ENCODE measurements at places on chromosomes 6 and 20.

GRCh38 chr6:35451354-35452182, 570 bp upstream of the FANCE start:
- DNase-seq: no peak

DNA sequence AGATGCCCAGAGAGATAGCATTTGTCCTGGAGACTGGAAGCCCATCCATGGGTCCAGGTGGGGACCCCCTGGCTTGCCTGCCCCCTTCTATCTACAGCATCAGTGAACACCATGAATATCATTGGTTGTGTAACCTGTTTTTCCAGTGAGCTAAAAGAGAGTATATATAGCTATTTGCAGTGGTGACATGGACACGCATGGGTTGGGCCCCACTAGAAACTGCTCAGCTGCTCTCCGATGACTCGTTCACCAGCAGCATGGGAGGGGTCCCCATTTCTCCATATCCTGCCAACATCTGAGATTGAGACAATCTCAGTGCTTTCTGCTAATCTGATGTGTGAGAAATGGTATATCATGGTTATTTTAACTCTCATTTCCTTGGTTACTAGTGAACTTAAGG, 4.0 kb upstream of the ZC3H12D start:
- no peak for DNase-seq

GRCh38 chr20:58871533-58872102, 19.1 kb downstream of the GNAS start:
- no peak for DNase-seq

DNA sequence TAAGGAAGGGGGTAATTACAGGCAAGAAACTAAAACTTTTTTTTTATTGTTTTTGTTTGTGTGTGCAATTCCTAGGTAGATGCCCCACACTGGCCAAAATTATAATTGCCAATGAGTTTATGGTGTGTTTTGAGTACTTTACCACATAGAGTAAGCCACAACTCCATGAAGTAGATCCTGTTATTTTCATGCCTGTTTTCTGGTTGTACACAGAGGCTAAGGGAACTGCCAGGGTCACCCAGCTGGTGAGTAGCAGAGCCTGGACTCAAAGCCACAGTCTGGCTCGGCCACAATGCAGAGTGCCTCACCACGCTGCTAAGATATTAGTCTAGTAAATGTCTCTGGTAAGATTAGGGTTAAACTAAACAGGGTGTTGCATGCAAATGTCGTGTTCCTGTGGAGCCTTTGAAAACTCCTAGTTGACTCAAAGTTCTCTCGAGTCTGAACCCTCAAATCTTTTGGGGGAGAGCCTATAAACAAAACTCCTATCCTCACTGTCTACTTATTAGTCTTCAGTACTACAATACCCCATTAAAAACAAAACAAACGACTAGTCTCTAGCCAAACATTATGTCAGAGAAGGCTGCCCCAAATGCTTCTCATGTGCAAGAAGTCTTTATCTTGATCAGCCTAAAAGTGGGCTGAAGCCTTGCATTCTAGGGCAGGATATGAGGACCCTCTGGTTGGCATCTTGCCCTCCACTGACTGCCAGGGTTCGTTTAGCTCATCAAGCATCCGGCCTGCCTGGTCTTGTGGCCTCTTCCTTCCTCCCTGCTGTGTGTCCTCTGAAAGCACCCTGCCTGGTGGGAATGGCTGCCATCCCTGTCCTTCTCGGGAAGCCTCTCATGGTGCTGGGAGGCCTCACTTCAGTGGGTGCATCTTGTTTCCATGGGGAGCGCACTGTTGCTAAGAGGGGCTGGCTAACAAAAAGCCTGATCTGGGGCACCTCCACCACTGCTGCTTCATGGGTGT, 4.2 kb downstream of the DUSP22 start:
- peak; percentile 54 for DNase-seq

DNA sequence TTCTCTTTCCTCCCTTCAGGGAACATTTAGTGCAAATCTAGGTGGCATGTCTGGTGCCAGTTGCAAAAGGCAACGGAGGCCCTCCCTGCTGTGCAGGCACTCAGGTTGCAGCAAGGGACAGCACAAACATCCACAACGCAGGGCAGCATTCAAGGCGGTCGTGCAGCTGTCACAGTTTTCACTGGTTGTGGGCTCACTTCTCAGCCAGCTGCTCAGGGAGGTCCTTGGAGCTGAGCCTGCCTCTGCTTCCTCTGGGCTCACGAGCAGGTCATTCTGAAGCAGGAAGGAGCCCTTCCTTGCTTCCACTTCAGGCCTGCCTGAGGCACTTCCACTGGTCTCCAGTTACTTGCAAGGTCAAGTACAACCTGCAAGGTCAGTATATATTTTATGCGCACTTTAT, 3.8 kb upstream of the NPEPL1 start:
- DNase-seq: peak; percentile 22

- no peak for DNase-seq
Measured at GRCh38 chr6:28125401-28125800, 992 bp downstream of the ZSCAN16 start.

DNA sequence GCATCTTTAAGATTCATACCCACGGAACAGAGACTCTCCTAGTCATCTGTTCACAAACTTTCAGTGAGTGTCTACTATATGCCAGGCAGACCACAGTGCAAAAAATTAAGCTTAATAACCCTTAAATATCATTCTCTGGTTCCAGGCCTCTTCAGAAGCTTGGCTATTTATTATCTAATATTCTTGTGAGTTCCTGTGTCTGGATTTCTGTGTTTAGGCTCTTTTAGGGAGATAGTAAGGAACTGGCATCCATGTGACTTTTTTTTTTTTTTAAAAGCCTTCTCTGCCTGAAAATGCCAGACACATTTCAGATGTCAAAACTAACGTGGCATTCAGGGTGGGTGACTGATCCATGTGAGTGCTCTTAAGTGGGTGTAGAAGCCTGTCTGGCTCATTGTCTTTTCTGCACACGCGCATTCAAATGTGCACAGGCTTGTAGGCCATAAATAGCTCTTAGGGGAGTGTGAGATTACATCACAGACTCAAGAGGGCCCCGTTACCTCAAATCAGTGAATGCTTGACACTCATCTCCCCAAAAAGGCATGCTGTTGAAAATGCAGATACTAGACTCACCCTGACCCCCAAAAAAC, 141.9 kb downstream of the GMPR start:
- DNase-seq: peak; percentile 58

GRCh38 chr6:20350215-20350614, 51.5 kb upstream of the E2F3 start:
- DNase-seq: no peak

GRCh38 chr6:158655569-158656450, 6.0 kb downstream of the SYTL3 start:
- no peak for DNase-seq

- no peak for DNase-seq
Measured at GRCh38 chr6:48325701-48326100, 214.7 kb upstream of the PTCHD4 start.

DNA sequence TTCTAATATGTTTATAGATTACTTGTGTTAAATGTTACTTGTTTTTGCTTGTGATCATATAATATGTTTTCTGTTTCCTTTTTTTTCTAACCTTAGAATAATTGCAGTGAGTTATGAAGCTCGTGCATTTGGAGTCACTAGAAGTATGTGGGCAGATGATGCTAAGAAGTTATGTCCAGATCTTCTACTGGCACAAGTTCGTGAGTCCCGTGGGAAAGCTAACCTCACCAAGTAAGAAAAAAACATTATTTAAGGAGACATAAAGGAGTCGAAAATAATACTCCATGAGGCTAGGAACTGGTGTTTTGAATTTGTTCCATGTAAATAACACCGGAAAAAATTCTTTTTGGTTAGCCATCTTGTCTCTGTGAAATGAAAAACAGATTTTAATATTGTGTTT, 6.9 kb downstream of the POLH start:
- DNase-seq: no peak

- DNase-seq: no peak
Measured at GRCh38 chr6:21741221-21742109, 147.9 kb downstream of the SOX4 start.

- no peak for DNase-seq
Measured at GRCh38 chr6:133816171-133816570, 72.7 kb upstream of the TCF21 start.

- DNase-seq: peak; percentile 88
Measured at GRCh38 chr6:41602864-41603608, 35.2 kb upstream of the MDFI start.

DNA sequence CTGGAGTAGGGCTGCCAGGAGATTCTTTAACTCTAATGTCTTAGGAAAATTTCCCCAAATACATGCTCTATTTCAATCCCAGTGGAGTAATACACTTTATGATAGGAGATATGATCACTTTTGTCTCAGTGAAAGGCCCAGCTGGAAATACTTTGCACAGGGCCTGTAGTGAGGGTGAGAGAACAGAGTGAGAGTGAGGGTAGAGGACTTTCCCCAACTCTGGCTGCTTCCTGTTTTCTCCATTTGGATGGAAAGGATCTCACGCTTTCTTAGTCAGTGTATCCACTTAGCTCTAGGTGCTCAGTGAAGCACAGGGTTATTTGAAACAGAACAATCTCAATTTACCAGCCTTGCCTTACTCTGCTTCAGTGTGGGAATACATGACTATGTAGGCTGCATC, 36.6 kb downstream of the FAM229B start:
- no peak for DNase-seq

DNA sequence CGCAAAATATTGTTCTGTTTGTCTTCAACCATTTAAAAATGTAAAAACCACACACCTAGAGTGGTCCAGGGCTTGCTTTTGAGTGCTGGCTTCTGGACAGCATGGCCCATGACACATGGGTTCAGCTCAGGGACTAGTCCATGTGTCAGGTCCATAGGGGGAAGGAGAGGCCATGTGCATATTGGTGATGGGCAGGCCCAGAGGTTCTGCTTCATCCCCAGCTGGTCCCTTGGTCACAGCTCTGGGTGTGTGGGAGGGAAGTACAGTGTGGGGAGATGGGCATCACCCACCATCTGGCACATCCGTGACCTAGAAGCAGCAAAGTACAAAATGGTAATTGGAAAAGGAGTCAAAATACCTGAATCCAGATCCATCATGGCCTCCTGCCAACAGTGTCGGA, 50.7 kb downstream of the STK35 start:
- no peak for DNase-seq

GRCh38 chr6:128005009-128005408, 104.2 kb upstream of the THEMIS start:
- no peak for DNase-seq

GRCh38 chr20:63701329-63702035, 5.0 kb downstream of the TNFRSF6B start:
- no peak for DNase-seq

- no peak for DNase-seq
Measured at GRCh38 chr6:134138226-134138975, 86.0 kb upstream of the SLC2A12 start.

GRCh38 chr20:24452498-24453127, 16.8 kb upstream of the SYNDIG1 start:
- no peak for DNase-seq

- no peak for DNase-seq
Measured at GRCh38 chr6:87747646-87748045, 45.6 kb upstream of the AKIRIN2 start.

DNA sequence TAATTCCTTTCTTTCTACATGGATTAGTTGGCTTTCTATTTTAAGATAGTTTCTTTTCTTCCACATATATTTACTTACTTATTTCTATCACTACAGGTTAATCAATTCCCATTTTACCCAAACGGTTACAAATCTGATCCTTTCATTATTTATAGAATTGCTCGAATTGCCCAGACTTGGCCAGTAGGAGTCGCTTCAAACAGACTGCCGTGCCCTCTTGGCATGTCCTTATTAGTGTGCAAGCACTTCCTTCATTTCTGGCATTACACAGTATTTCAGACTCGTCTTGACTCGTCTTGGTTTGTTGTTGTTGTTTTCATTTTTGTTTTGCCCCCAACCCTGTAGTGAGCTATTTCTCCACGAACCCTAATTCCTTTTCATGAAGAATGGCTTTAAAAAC, 74.6 kb downstream of the SAMD3 start:
- DNase-seq: no peak

DNA sequence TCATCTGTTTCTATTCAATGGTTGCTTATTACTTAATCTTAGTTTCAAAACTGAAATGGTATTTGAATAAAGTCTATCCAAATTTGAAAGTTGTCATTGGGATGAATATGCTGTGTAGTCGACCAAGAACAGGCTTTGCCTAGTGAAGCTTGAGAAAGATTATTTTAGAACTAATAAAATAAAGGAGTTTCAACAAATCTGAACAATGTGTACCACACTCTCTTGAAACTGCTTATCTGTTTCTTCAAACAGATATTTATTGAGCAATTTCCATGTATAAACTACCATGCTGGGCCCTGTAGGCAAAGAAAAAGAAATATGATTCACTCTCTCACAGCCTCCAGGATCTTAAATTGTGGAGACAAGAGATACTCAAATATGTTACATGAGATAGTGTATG, 174.4 kb downstream of the OGFRL1 start:
- no peak for DNase-seq

DNA sequence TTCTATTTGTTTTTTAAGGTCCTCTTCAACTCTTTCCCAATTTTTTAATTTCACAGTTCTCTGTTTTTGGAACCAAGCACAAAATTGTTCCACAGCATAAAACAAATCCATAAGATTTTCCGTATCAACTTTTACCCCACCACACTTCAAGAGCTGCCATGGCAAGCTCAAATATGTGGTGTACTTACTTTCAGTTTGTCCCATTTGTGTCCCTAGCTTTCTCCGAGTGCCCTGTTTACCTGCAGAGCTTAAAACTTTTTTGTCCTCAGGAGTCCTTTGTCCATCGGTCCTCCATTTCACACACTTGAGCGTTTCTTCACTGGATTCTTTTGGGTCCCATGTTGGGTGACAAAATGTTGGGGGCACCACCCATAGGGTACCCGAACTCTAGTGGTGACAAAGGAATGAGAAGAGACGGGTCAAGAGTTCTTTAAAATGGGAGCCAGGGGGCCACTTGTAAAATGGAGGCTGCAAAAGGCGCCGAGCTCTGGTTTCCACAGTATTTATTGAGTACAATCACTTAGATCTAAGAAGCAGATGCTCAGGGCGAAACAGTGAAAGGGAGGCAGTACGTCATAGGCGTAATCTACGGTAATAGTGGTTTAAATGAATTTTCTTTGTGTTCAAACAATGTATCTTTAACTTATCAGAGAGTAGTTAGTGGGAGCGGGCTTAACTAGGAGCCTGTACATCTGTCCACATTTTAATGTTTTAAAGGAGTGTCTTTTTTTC, 39.8 kb upstream of the SERINC1 start:
- no peak for DNase-seq

DNA sequence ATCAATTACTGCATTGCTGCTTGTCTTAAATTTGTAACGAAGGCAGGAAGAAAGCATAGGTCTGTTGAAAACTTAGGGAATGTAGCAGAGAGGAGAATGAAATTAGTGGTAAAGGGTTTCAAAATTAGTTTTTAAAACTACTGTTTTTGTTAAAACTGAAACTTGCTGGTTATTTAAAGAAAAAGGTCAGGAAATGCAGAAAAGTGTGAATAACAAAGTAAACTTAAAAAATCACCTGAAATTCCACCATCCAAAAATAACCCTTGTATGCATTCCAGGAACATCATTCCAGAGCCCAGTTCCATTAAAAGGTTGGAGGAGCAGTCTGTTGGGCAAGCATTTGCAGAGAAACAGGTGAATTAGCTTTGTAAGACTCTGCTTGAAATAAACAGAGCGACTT, 3.1 kb upstream of the MOXD1 start:
- no peak for DNase-seq

Measured in heart left ventricle (tissue), 16 donors.